SJSA1 (cell line): ENCODE measurements at places on chromosomes 13 and 19. TPM values are rescaled to one million over a fixed set of nuclear protein-coding genes. Genes with fewer than 3 reads are reported as not detected.

BLOC1S3 gene
- 2.9 and 10.6 TPM in 2 replicates for total RNA-seq

PLK5 gene
- not detected in 2 replicates for total RNA-seq

SLC1A5 gene
- 112 and 135 TPM in 2 replicates for total RNA-seq

TMEM259 gene
- total RNA-seq = 122 and 131 TPM in 2 replicates

CKM gene
- not detected in 2 replicates for total RNA-seq

THOP1 gene
- total RNA-seq = 146 and 185 TPM in 2 replicates

KLK12 gene
- total RNA-seq = not detected in 2 replicates

ZNF737 gene
- not detected in 2 replicates for total RNA-seq

VSIG10L gene
- 0.08 and 0.25 TPM in 2 replicates for total RNA-seq

GJB2 gene
- total RNA-seq = not detected in 2 replicates

KL gene
- total RNA-seq = not detected in 2 replicates

LILRB4 gene
- not detected in 2 replicates for total RNA-seq

MISP3 gene
- 0.34 TPM in 1 of 2 replicates, not detected in the other for total RNA-seq

RB1 gene
- 53.8 and 65.7 TPM in 2 replicates for total RNA-seq

TRPM4 gene
- 6.8 and 9.2 TPM in 2 replicates for total RNA-seq

NAT14 gene
- total RNA-seq = 10.9 and 12.1 TPM in 2 replicates

GGN gene
- total RNA-seq = 0.47 and 0.71 TPM in 2 replicates

CGB8 gene
- 0.61 TPM in 1 of 2 replicates, not detected in the other for total RNA-seq

SLC39A3 gene
- total RNA-seq = 67.6 and 74.4 TPM in 2 replicates

OLFM4 gene
- total RNA-seq = not detected in 2 replicates

YJEFN3 gene
- total RNA-seq = 1.6 and 1.8 TPM in 2 replicates

ZNF888 gene
- 2.4 and 6.9 TPM in 2 replicates for total RNA-seq

SNRPD2 gene
- total RNA-seq = 331 and 402 TPM in 2 replicates

ONECUT3 gene
- not detected in 2 replicates for total RNA-seq

ZSWIM4 gene
- total RNA-seq = 1.9 and 2.9 TPM in 2 replicates

DGKH gene
- 5.6 and 11.3 TPM in 2 replicates for total RNA-seq

WDR62 gene
- total RNA-seq = 21.4 and 23.3 TPM in 2 replicates

CALR3 gene
- not detected in 2 replicates for total RNA-seq

OR7A5 gene
- not detected in 2 replicates for total RNA-seq

STK11 gene
- 61.6 and 70.1 TPM in 2 replicates for total RNA-seq

KLF16 gene
- 5.6 and 8.7 TPM in 2 replicates for total RNA-seq

DMKN gene
- total RNA-seq = not detected in 2 replicates

LILRA1 gene
- total RNA-seq = not detected in 2 replicates
